ENCODE measurements at places on chromosomes 11 and 22.
A peak's percentile ranks its signal among the peaks of the same experiment; 100 is the strongest.

DNA sequence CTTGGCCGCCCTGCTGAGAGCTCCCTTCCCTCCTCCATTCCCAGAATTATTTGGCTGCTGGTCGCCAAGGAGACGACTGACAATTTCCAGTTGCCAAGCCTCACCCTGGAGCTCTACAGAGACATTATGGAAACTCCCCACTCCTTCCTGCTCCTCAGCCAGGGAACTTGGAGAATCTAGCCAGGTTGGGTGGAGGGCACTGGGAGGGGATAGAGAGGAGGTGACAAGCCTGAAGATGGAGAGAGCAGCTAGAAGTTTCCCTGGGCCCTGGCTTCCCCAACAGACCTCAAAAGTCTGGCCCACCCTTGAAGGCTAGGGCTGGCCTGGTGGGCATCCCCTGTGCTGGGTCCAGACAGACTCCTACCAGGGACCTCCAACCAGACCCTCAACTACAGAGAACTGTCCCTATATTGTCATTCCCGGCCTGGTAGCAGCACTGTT, 6.7 kb upstream of the VSIG10L2 start:
- no peak for DNase-seq

DNA sequence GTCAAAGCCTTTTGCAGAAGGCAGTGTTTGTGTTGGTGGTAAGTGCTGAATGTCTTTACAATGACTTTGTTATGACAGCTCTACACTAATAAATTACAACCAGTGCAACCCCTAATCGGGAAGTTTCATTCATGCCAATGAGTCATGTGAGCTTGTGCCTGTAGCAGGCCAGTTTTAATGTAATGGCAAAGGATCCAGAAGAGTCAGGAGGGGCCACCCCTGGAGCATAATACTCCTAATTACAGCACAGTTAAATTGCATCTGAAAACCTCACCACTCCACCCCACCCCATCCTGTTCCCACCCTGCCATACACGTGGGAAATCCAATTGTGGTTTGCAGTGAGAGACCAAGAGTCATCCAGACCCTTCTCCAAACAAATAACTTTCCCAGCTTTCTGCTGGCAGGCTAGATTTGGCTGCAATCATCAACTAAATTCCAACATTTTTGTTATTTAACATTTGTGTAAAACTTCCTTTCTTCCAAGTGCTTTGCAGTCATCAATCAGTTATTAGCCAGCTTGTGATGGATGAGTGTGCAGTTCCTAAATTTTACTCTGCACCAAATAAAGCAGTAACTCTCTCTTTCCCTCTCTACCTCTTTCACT, 277.3 kb upstream of the FAT3 start:
- DNase-seq, result peak; percentile 87

DNA sequence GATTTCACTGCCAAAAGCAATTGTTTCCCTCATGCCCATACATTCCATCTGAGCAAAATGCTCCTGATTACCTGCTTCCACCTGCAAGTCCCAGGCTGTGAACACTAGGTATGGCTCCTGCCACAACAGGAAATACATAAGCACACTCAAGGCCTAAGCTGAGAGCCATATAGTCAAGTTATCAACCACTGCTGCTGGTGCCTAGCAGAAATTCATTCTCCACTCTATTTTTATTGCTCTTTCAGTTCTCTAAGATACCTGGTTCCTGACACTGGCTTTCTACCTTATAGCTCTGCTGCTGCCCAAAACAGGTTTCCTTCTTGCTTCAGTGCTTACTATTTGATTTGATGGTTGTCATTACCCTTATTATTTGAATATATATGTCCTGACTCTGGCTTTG, 31.6 kb downstream of the SLC36A4 start:
- no peak for DNase-seq

GRCh38 chr11:123407130-123407995, 22.7 kb upstream of the GRAMD1B start:
- DNase-seq, result peak; percentile 62

All from fibroblast of skin of scalp (primary cell).